ENCODE measurements at places on chromosomes 13 and 19. TPM values are rescaled to one million over a fixed set of nuclear protein-coding genes. Genes with fewer than 3 reads are reported as not detected.

The KRTDAP gene
- total RNA-seq = not detected

The ZNF470 gene
- total RNA-seq = 5.0 TPM

The COX6B1 gene
- 748 TPM for total RNA-seq

The ZNF575 gene
- not detected for total RNA-seq

The ALOX5AP gene
- total RNA-seq = 19.3 TPM

The SIAH3 gene
- total RNA-seq = not detected

The SRRM5 gene
- 0.36 TPM for total RNA-seq

The ZBTB45 gene
- total RNA-seq = 7.6 TPM

The SOX1 gene
- 0.36 TPM for total RNA-seq

The C19orf73 gene
- not detected for total RNA-seq

The TEX29 gene
- 1.5 TPM for total RNA-seq

GRCh38 chr13:45206340-45206739 lies 5.5 kb upstream of the KCTD4 start:
- no peaks in the 10 kb centered on the region for H3K27me3 ChIP-seq
- H3K4me1 ChIP-seq = peaks cover 41% of the 10 kb centered on the region
- peaks cover 5% of the 10 kb centered on the region for H3K36me3 ChIP-seq
- peak overlapping the region; percentile 86 for H3K27ac ChIP-seq

DNA sequence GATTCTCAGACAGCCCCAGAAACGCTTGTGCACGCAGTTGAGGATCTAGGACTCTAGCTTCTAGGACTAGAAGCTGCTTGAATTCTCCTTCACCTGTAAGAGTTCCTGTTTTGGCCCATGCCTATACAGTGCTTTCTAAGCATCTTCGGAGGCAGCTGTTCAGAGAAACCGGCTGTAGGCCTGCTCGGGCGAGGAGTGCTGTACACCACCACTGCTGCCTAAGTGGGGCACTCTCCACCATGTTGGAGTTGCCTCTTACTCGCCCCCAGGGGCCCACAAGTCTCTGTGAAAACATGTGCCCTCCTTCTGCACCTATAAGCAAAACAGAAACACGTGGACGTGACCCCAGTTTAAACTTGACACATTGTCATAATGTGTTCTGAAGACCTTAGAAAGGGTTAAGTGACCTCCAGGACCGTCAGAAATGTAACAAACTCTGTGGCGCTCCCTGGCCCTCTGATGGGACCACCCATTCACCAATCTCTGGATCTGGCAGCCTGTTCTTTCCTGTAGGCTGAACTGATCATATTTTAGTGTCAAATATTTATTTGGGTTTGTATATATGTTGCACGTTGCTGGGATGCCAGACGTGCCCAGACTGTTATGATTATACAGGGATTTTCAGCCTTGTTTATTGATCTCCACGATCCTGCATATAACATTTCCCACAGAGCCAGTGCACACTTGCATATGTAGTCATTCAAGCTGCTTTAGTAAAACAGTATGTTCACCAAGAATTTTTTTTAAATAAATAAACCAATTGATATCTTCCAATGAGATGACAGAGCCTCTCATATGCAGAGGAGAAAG lies 60.8 kb downstream of the C13orf42 start:
- H3K4me1 ChIP-seq = no peaks in the 10 kb centered on the region
- H3K27ac ChIP-seq = no peak overlapping the region
- DNase-seq = no peak
- H3K4me3 ChIP-seq = no peak overlapping the region

- no peaks in the 10 kb centered on the region for H3K27me3 ChIP-seq
- no peak overlapping the region for H3K4me3 ChIP-seq
- no peak overlapping the region for H3K27ac ChIP-seq
- no peak for DNase-seq
Observed at GRCh38 chr19:3890591-3890990, 10.1 kb downstream of the ATCAY start.

DNA sequence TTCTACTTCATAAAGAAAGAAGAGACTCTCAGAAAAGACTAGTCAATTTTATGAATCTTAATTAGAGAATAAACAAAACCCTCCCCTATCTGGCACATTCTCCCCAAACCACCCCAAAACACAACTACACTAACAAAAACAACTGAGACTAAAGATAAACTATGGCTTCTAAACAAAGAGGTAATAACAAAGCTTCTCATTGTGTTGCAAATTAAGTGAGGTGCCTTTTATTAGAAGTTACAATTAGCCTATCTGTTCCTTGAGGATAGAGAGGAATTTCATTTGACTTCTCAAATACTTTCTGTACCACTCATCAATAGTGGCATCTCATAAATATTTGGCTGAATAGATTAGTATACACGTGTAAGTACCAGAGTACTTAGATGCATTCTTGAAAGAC lies 1196.2 kb downstream of the PCDH9 start:
- DNase-seq = no peak
- H3K4me3 ChIP-seq = no peak overlapping the region
- H3K27ac ChIP-seq = no peak overlapping the region
- H3K4me1 ChIP-seq = no peaks in the 10 kb centered on the region
- no peaks in the 10 kb centered on the region for H3K27me3 ChIP-seq
- no peaks in the 10 kb centered on the region for H3K36me3 ChIP-seq

DNA sequence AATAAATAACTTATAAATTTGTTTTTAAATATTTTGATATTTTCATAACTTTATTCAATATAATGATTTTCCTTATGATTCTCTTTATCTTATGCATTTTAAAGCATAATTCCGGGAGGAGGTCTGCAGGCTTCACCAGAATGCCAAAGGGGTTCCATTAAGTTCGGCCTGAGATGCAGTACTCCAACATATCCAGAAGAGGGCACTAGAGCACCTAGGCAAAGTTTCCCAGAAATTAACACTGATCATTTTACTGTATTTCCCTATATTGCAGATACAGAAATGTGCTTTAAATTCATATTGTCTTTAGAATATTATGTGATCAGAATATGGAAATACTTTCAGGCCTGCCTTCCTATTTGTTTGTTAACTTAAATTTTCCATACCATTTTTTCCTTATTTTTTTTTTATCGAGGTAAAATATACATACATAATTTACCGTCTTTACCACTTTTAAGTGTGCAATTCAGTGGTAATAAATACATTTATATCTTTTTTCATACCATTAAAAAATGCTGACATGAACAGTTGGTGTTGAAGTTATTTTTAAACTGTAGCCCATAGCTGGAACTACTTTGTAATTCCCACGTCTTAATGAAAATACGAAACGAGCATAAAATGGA lies 58.9 kb upstream of the TM9SF2 start:
- H3K4me3 ChIP-seq = no peak overlapping the region
- DNase-seq = no peak
- no peaks in the 10 kb centered on the region for H3K4me1 ChIP-seq
- no peaks in the 10 kb centered on the region for H3K27me3 ChIP-seq

GRCh38 chr19:51091895-51092873 lies 9.5 kb upstream of the KLK14 start:
- no peaks in the 10 kb centered on the region for H3K27me3 ChIP-seq
- peaks cover 5% of the 10 kb centered on the region for H3K4me1 ChIP-seq
- DNase-seq = no peak
- no peak overlapping the region for H3K27ac ChIP-seq
- no peaks in the 10 kb centered on the region for H3K36me3 ChIP-seq
- H3K4me3 ChIP-seq = no peak overlapping the region

- H3K4me1 ChIP-seq = peaks cover 28% of the 10 kb centered on the region
- peak; percentile 86 for DNase-seq
- H3K36me3 ChIP-seq = no peaks in the 10 kb centered on the region
- H3K27me3 ChIP-seq = no peaks in the 10 kb centered on the region
Observed at GRCh38 chr19:55206664-55207500, 2.4 kb downstream of the PTPRH start.

DNA sequence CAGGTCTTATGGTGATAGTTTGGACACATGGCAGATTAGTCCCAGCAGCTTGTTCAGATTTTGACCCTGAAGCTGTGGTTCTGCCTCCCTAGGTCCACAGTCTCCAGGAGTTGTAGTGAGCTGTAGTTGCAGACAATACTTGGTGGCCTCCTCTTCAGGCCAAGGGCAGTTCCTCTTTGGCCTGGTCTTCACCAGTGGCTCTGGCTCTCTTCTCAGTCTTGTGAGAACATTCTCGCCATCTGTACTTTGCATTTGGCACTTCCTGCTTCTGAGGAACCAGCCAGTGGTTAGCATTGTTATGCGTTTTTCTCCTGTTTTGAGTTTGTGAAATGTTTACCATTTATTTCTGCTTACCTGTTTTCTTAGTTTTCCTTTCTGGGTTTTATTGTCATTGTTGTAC lies 40.7 kb downstream of the PCCA start:
- H3K27me3 ChIP-seq = no peaks in the 10 kb centered on the region
- H3K36me3 ChIP-seq = no peaks in the 10 kb centered on the region
- no peak for DNase-seq
- no peak overlapping the region for H3K4me3 ChIP-seq

GRCh38 chr13:50720861-50721671 lies 122.4 kb downstream of the DLEU7 start:
- no peak for DNase-seq
- H3K27ac ChIP-seq = no peak overlapping the region
- H3K27me3 ChIP-seq = no peaks in the 10 kb centered on the region
- no peak overlapping the region for H3K4me3 ChIP-seq

DNA sequence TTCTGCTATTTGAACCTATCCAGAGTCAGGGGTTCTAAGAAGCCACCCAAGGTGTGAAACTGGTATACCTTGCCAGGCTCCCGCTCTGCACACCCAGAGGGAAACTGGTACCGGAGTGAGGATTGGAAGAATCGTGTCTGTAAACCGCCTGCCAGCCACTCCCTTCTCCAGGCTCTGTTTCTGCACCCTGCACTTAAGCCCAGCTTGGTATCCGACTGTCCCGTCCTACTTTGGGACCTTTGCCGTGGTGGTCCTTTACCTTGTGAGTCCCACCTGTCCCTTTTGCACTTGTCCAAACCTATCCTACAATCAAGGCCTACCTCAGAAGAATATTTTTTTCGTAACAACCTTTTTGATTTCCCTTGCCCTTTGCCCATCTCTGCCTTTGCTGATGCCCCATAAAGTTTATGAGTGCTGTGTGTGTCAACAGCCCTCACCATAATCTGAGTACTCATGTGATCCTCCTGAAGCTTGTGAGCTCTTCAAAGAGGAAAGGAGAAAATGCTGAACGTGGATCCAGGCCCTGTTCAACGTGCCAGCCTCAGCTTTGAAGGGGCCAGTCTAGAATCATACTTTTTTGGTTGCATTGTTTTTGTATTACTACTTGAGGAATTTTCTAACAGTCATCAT lies 44.7 kb downstream of the GARRE1 start:
- no peaks in the 10 kb centered on the region for H3K4me1 ChIP-seq
- H3K4me3 ChIP-seq = no peak overlapping the region
- no peaks in the 10 kb centered on the region for H3K27me3 ChIP-seq
- no peak for DNase-seq

DNA sequence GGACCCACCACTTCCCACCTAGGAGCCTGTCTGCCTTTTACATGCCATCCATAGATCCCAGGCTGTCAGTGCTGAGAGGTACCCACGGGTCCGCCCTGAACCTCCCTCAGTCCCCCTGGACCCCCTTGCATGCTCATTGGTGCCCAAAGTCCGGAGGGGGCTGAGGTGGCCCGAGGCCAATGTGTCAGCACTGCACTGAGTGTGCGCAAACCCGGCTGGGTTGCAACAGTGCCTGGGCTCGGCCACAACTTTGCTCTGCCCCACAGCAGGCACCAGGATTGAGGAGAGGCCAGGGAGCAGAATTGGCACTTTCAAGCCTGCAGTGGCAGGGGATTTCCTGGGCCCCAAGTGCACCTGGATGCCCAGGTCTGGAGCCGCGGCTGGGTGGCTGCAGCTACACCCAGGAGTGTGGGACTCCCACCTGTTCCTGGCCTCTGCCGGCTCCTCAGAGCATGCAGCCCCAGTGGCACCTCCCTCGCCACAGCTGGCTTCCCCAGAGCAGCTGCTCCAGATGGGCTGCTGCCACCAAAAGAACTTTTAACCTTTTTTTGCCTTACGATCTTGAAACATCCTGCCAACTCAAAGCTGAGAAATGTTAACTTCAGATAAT lies 837.0 kb downstream of the SLITRK6 start:
- no peak for DNase-seq
- H3K4me1 ChIP-seq = no peaks in the 10 kb centered on the region
- no peak overlapping the region for H3K27ac ChIP-seq
- H3K36me3 ChIP-seq = no peaks in the 10 kb centered on the region

- no peaks in the 10 kb centered on the region for H3K27me3 ChIP-seq
- DNase-seq = no peak
- H3K4me3 ChIP-seq = no peak overlapping the region
- H3K4me1 ChIP-seq = peaks cover 4% of the 10 kb centered on the region
Observed at GRCh38 chr13:21218351-21219035, 42.0 kb downstream of the MRPL57 start.

- H3K27me3 ChIP-seq = no peaks in the 10 kb centered on the region
- H3K4me1 ChIP-seq = no peaks in the 10 kb centered on the region
- DNase-seq = no peak
- peaks cover 3% of the 10 kb centered on the region for H3K36me3 ChIP-seq
- no peak overlapping the region for H3K27ac ChIP-seq
Observed at GRCh38 chr13:99268822-99269221, 10.6 kb upstream of the GPR18 start.

GRCh38 chr19:5017235-5017634 lies 48.3 kb downstream of the KDM4B start:
- H3K27ac ChIP-seq = no peak overlapping the region
- DNase-seq = no peak
- no peaks in the 10 kb centered on the region for H3K4me1 ChIP-seq
- H3K36me3 ChIP-seq = peaks cover 10% of the 10 kb centered on the region
- no peak overlapping the region for H3K4me3 ChIP-seq
- H3K27me3 ChIP-seq = no peaks in the 10 kb centered on the region

GRCh38 chr13:109148243-109148642 lies 518.8 kb downstream of the MYO16 start:
- no peaks in the 10 kb centered on the region for H3K36me3 ChIP-seq
- no peak overlapping the region for H3K4me3 ChIP-seq
- DNase-seq = no peak
- H3K27ac ChIP-seq = no peak overlapping the region
- peaks cover 15% of the 10 kb centered on the region for H3K4me1 ChIP-seq

- no peaks in the 10 kb centered on the region for H3K36me3 ChIP-seq
- no peak overlapping the region for H3K27ac ChIP-seq
- no peaks in the 10 kb centered on the region for H3K27me3 ChIP-seq
- no peaks in the 10 kb centered on the region for H3K4me1 ChIP-seq
Observed at GRCh38 chr13:59801107-59801880, 362.4 kb downstream of the DIAPH3 start.

Data from sigmoid colon (tissue), 7 donors.